ENCODE measurements at places on chromosomes 6 and 20.

GRCh38 chr6:41757931-41758640 is 10.9 kb upstream of the PGC start:
- no peak for DNase-seq

DNA sequence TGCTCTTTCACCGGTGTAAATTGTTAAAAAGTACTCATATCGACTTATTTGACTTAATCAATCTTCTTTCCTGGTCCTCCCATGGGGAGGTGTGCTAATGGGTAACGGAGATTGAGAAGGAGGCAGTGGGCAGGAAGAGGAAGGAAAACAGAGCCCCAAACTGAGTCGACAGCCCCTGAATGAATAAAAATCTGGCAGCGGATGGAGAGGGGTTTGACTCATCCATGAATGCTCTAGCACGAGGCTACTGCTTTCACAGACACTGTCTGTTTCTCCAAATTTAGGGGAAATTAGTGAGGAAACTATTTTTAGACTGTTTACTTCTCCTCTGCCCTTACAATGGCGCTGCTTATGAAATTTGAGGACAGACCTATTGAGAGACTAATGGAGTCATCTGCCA is 142.2 kb upstream of the ATXN1 start:
- no peak for DNase-seq

- DNase-seq: peak; percentile 48
Measured at GRCh38 chr6:29887819-29888776, 54.2 kb upstream of the HLA-A start.

GRCh38 chr20:47150403-47151152 is 205.9 kb downstream of the ZMYND8 start:
- peak; percentile 80 for DNase-seq

- DNase-seq: no peak
Measured at GRCh38 chr6:36599791-36600209, 5.6 kb downstream of the SRSF3 start.

DNA sequence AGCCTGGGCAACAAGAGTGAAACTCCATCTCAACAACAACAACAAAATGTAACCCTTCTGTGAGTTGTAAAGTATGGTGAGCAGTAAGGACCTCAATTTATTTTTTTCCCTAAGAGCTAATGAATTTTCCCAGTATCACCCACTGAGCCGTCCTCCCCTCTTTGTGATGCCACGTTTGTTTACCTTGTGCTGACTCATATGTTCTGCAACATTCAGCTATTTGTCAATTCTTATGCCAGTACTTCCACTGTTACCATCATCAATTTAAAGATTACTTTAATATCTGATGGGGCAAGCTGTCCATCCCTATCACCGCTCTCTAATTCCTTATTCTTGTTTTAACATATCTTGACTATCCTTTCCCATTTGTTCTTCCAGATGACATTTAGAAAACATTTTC is 37.5 kb downstream of the MAK start:
- peak; percentile 10 for DNase-seq

GRCh38 chr20:1845163-1845523 is 50.1 kb upstream of the SIRPA start:
- DNase-seq: no peak
